ENCODE measurements at places on chromosomes 3 and 15.

DNA sequence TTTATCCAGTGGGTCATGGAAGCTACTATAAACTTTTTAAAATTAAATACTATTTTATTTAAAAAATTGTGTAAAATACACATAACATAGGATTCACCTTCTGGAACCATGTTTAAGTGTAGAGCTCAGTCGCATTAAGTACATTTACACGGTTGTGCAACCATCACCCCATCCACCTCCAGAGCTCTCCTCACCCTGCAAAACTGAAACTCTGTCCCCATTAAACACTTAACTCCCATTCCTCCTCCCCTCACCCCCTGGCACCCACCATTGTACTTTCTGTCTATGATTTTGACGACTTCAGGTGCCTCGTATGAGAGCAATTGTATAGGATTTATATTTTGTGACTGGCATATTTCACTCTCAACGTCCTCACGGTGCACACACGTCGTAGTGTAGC lies 70.7 kb downstream of the APBA2 start:
- no peak for DNase-seq

DNA sequence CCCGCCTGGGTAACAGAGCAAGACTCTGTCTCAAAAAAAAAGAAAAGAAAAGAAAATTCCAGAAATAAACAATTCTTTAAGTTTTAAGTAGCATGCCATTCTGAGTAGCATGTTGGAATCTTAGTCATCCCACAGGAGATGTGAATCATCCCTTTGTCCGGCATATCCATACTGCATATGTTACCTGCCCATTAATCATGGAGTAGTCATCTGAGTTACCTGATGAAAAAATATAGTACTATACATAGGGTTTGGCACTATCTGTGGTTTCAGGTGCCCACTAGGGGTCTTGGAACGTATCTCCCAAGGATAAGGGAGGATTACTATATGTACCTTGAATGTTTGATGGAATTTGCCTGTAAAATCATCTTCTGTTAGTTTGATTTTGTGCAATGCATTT lies 6.3 kb upstream of the CCR4 start:
- DNase-seq = no peak

DNA sequence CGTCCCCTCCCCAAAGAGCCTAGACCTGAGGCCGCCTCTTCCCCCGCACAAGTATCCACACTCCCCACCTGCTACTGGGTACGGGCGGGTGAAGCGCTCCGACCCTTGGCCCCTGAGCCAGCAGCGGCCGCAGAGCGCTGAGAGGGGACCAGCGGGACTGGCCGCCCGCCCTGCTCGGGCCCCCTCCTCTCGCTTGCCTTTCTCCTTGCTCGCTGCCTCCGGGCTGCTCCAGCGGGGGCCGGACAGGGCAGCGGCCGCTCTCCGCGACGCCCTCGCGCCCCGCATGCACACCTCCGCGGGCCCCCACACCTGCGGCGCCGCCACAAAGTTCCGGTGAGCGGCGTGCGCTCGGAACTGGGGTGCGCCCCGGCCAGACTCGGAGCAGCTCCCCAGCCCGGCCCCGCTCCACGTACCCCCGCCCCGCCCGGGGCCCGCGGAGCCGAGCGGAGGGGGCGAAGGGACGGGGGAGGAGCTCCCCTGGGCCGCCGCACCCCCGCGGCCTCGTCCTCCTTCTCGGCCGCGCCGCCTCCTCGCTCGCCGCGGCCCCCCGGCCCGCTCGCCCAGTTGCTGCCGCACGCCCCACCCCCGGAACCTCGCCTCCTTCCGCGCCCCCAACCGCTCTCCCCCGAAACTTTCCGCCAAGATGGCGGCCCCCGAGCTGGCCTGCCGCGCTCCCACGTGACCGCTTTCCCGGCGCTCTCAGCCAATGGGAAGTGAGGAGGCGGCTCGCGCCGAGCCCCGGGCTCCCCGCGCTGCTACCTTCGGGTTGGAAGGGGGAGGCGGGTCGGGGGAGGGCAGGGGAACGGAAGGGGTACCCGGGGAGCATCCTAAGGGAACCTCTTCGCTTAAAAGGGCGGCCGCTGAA lies 704 bp downstream of the DLG1 start:
- peak; percentile 95 for DNase-seq

- DNase-seq = peak; percentile 44
Measured at GRCh38 chr3:33718595-33718907, 497 bp upstream of the CLASP2 start.

- DNase-seq = no peak
Measured at GRCh38 chr15:68304589-68305337, 27.2 kb downstream of the FEM1B start.

DNA sequence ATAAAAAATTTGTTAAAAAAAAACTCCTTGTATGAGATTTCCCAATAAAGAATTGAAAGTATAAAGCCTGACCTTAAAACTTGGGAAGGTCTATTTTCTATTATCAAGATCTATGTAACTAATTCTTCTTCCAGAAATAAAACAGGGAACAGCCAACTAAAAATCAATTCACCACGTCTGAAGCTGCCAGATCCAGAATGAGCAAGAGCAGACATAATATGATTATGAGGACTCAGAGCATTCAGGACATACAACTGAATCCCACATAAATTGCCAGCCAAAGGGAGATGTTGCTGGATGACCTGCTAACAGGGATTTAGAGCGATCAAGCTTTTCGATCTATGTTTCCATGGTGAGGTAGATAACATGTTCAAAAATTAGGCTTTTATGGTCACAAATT lies 1151.3 kb upstream of the CADM2 start:
- peak; percentile 59 for DNase-seq

GRCh38 chr15:34853001-34853758 lies 57.8 kb upstream of the ACTC1 start:
- peak; percentile 68 for DNase-seq

- DNase-seq = no peak
Measured at GRCh38 chr3:82103241-82103640, 341.8 kb upstream of the GBE1 start.

DNA sequence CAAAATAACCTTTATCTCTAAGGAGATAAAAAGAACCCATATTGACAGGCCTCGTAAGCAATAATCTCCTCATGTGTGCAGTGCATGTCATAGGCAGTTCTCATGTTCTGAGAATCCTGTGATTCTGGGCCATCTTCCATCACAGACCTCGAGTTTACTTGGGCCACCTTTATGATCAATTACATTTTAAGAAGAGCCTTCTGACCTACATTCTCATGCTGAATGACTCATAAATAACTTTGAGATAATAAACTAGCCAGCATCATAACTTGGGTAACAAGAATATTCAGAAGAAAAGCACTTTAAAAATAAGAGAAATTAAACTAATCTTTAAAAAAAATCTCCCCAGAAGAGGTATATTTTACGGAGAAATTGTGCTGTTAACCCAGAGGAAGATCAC lies 310.7 kb upstream of the ZNF717 start:
- DNase-seq = no peak

GRCh38 chr15:75034615-75035014 lies 11.2 kb downstream of the PPCDC start:
- peak; percentile 46 for DNase-seq

- no peak for DNase-seq
Measured at GRCh38 chr15:83163032-83163431, 44.6 kb downstream of the HDGFL3 start.

- DNase-seq = peak; percentile 62
Measured at GRCh38 chr15:47412136-47412535, 305.2 kb upstream of the SEMA6D start.

DNA sequence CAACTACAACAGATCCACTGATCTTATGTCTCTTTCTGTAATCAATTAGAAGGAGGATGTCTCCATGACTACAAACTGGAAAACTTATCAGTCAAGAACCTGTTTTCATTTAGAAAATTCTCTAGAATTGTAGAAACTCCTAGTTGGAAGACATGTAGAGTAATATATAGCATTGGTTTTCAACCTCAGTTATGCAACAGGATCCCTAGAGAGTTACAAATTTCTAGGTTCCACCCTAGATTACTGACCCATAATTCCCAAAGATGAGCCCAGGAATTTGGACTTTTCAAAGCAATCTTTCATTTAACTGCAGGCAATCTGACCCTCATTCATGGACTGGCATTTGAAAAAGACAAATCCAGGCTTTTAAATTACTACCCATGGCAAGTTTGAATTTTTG lies 116.9 kb upstream of the RAP2B start:
- DNase-seq = no peak

GRCh38 chr3:124927574-124928045 lies 6.9 kb downstream of the MUC13 start:
- DNase-seq = no peak

DNA sequence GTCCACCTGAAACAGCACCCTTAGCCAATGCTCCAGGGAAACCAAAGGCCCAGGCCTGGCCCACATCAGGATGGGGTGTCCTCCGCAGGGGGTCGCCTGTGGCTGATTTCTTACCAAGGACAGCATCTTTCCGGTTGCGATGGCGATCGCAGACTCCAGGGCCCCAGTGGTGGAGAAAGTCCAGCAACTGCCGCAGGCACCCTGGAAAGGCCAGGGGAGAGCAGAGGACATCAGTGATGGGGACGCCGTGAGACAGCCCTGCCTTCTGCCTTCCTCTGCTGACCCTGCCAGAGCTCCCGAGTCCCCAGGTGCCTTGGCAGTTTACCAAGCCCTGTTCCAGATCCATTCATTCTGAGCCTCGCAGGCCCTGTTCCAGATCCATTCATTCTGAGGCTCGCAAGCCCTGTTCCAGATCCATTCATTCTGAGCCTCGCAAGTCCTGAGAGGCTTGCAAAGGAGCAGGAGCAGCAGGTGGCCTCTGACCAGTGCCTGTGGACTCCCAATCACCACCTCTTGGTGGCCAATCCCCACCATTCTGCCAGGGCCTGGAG lies 12.5 kb downstream of the CTSH start:
- DNase-seq = no peak

- peak; percentile 17 for DNase-seq
Measured at GRCh38 chr3:24195504-24196230, 250.6 kb downstream of the NR1D2 start.

GRCh38 chr3:191345334-191345733 lies 15.0 kb upstream of the UTS2B start:
- DNase-seq = no peak
